Stimulated activated CD4-positive, alpha-beta T cell treated with anti-CD3 and anti-CD28 coated beads, Interleukin-1b, Interleukin-23, amount 100 ng/mL, for 1 hour (primary cell): ENCODE measurements at places on chromosomes 7 and 10.

DNA sequence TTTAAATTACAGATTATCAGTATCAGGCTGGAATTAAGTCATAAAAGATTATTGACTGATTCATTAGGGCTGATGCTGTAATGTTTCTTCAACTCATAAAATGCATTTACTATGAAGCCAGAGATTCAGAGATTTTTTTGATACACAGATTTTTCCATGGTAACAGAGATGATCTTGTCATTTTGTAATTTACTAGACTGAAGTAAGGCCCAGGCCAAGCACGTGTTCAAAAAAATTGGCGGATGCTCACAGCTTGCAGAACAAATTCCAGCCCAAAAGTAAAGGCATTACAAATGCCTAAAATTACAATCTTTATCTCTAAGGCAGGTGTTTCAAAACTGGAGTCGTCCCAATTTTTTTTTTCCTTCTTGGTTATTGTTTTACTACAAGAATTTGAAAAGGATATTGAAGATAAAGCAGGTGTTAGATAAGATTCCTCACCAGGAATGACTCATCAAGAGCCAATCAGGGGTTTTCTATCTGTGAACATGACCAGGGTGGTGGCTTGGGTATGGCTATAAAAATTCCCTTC lies 78.4 kb upstream of the MEOX2 start:
- no peak for DNase-seq

GRCh38 chr10:103600325-103600724 lies 106.8 kb downstream of the NEURL1 start:
- no peak for DNase-seq

DNA sequence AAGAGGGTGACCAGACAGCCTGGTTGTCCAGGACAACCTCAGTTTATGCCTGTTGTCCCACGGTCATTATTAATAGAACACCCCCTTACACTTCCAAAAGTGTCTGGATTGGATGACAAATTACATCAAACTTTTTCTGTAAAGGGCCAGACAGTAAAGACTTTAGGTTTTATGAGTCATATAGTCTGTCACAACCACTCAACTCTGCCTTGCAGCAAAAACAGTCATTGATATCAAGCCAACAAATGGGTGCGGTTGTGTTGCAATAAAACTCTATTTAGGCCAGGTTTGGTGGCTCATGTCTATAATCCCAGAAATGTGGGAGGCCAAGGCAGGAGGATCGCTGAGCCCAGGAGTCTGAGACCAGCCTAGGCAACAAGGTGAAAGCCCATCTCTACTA lies 66.7 kb upstream of the ATP6V0A4 start:
- no peak for DNase-seq

DNA sequence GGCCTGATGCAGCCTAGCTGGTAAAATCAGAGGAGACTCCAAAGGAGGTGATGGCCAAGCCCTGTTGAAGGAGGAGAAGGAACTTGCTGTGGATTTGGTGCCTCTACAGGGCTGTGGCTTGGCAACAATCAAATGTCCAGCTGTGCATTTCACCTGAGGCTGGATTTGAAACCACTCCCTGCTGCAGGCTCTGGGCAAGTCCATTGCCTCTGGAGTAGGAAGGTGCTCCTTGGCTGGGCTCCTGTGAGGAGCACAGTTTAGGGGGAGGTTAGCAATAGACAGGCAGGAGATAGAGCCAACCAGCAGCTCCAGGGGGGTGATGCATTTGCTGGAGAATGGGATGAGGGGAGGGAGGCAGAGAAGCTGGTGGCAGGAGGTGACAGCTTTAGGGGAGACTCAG lies 26.5 kb downstream of the CDH23 start:
- no peak for DNase-seq

DNA sequence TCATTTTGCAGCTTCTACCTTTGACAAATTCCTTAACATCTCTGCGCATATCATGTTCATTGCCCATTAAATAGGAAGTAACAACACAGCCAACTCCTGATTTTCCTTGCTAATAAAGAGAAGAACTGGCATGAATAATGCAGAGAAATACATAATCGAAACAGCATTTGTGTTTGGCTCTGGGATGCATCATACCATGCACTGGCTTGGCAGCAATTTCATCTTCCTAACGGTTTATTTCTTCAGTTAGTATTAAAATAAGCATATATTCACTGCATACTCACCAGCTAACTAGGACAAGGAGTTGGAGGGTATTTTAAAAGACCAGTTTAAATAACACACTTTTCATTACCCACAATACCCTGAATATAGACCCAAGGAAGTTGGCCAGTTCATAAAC lies 132.5 kb downstream of the ITGA8 start:
- no peak for DNase-seq

GRCh38 chr10:78190051-78190825 lies 156.6 kb downstream of the RPS24 start:
- no peak for DNase-seq

GRCh38 chr10:47025253-47025539 lies 114.0 kb downstream of the PTPN20 start:
- DNase-seq: no peak

DNA sequence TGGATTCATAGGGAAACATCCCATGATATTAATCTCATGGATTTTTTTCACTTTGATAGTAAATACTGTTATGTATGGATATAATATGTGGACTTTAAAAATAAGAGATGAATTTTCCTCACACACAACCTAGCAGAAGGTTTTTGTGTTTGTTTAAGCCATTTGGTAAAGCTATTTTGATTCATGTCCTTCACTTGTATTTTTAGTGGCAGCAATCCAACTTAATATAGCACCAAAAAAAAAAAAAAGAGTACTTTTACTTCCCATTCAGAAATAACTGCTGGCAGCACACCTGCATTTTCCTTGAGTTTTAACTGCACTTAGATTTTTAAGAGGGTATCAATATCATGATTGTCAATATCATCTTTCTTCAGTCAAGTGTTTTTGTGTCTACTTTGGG lies 60.0 kb downstream of the MCMBP start:
- DNase-seq: no peak

- DNase-seq: no peak
Measured at GRCh38 chr10:5373307-5373706, 8.5 kb downstream of the UCN3 start.

GRCh38 chr7:155835446-155836215 lies 23.4 kb upstream of the SHH start:
- no peak for DNase-seq

DNA sequence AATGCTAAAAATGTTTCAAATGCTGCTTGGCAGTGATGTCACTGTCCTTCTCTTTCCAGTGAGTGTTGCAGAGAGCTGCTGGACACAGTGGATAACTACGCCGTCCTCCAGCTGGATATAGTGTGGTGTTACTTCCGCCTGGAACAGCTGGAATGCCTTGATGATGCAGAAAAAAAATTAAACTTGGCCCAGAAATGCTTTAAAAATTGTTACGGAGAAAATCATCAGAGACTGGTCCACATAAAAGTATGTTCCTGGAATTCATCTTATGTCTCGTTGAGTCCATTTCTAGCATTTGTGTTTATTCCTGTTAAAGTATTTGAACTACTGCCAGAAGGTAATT lies 25.2 kb downstream of the NUB1 start:
- no peak for DNase-seq
